Activated CD4-positive, alpha-beta T cell treated with anti-CD3 and anti-CD28 coated beads, Interleukin-2, amount 10 ng/mL, durations not matched to agents 7 days and 5 days (primary cell): ENCODE measurements at places on chromosomes 4 and X. TPM values are rescaled to one million over a fixed set of nuclear protein-coding genes. Genes with fewer than 3 reads are reported as not detected.

MAGEA2B gene
- total RNA-seq = not detected

TEX13C gene
- not detected for total RNA-seq

C4orf51 gene
- not detected for total RNA-seq

TRPC3 gene
- 0.94 TPM for total RNA-seq

CXCR3 gene
- total RNA-seq = 73.5 TPM

RBM46 gene
- total RNA-seq = not detected

DNAAF6 gene
- not detected for total RNA-seq

PCDH11X gene
- not detected for total RNA-seq

STOX2 gene
- total RNA-seq = not detected

SRPX gene
- 0.21 TPM for total RNA-seq

INTU gene
- 0.21 TPM for total RNA-seq

CENPVL2 gene
- total RNA-seq = not detected

SMIM10 gene
- total RNA-seq = not detected

SLC16A2 gene
- not detected for total RNA-seq

P2RY8 gene
- 99.1 TPM for total RNA-seq

SPACA5 gene
- 0.32 TPM for total RNA-seq

CENPE gene
- total RNA-seq = 74.6 TPM

NALF2 gene
- total RNA-seq = 0.19 TPM

STATH gene
- total RNA-seq = not detected

SNCA gene
- total RNA-seq = 4.6 TPM

HPSE gene
- total RNA-seq = 26.1 TPM

NPNT gene
- total RNA-seq = not detected
